ENCODE measurements at places on chromosomes 6 and 20.

DNA sequence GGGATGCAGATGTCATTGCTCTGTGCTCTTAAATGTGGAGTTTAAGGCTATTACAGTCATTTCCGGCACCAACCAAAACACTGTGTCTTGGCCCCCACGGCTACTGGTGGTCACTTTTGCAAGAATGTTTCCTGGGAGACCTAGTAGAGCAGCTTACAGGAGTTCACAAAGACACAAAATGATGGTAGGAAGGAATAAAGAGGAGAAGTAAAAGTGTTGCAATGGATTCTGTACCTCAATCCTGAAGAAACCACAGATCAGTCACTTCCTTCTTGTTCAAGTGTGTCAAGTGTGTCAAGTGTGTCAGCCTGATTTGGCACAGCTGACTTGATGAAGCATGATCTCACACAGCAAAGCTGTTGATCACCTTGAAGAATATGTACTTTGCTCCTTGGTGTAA is 344.0 kb downstream of the PLCB1 start:
- DNase-seq: no peak

- peak; percentile 39 for DNase-seq
These were observed 100.6 kb downstream of the KCNB1 start for GRCh38 chr20:49381558-49382493.

DNA sequence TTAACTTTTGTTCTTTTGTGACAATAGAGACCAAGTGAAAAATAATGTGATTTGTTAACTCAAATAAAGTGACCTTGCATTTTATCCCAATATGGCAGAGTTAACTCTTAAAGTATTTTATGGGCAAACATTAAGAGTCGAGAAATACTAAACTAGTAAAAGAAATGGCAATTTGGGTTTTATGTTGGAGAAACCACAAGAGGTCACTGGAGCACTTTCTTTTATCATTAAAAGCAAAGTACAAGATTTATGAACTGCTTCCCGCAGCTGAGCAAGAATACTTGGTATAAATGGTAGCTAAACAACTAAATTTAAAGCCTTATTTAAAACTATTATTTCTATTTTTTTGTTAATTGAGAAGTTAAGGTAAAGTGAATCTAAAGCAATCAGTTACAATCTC is 33.5 kb upstream of the MCM9 start:
- DNase-seq: no peak

DNA sequence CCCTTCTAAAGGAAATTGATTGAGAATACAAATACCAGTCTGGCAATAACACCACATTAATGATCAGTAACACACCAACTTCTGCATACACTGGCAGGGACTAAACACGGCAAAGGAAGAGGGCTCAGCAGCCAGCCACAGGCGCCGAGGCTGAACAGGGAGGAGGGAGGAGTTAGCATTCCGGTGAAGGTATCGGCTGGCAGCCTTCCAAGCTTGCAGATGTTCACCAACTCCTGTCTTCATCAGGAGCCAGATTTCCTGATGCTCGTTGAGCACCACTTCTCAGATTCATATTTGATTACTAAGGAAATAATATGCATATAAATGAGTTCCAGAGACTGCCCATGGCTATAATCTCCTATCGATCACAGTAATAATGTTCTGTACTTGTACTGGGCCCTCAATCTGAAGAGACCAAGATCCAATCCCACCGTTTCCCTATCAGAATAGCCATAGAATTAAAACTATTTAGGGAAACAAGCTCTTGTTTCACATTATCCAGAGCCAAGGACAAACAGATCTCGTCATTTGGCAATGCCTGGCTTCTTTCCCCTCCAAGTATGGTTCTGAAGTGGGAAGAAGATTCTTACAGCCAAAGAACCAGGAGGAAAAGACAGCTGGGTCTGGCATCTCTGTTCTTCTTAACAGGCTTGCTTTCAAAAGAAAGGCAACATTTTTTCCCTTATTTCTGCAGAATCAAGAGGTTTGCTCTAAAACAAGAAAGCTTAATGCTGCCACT is 42.2 kb downstream of the GFOD1 start:
- no peak for DNase-seq

DNA sequence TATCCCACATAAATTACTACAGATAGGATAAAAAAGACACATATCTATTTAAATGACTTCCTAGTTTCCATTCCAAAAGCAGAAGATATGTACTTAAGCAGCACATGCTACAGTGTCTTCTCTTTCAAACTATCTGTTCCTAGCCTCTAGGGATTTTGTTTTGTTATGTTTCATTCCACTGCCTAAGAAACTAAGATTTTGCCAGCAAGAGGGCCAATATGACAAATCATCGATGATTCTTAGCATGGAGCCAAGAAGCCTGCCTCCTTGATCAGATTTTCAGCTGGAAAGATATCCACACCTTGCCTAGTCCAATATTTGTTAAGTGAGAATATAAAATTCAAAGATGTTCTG is 7.0 kb downstream of the SNX5 start:
- DNase-seq: no peak

- DNase-seq: no peak
These were observed 23.6 kb upstream of the ARMC12 start for GRCh38 chr6:35713006-35713767.

DNA sequence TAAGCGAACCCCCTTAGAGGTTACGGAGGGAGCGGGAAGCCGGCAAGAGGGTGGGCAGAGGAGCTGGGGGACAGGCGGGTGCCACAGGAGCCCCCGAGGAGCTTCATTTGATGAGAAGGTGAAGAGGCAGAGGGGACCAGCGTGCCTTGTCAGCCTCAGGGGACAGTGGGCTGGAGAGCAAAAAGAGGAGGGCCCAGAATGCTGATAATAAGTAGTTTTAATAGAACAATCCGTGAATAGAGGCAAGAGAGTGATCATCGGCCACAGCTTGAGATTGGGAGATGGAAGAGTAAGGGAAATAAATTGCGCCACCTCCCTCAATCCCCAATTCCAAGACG is 1.3 kb downstream of the COL19A1 start:
- DNase-seq: no peak

DNA sequence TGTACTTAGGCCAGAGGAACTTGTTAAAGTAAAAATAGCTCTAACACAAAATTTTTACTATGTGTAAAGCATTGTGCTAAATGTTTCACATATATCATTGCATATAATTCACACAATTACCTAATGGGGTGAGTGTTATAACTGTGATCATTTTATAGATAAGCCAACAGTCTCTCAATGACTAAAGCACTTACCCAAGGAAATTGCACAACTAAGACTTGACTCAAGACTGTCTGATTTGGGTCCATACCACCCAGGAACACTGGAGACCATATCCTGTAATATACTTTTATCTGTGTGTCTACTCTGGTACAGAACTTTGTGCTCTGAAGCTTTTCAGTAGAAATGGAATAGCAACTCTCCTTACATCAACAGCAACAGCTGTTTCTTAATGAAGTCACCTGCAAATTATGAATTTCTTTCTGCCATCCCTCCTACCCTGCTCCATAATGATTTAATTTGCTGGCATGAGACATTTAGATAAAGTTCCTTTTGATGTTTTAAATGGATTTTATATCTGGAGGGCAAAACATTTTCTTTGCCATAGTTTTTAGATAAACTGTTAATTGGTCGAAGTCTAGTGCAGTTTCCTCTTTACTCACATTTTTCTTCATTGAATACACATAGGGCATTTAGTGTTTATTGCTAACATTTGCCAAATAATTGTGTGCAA is 47.5 kb downstream of the TSPYL4 start:
- no peak for DNase-seq

DNA sequence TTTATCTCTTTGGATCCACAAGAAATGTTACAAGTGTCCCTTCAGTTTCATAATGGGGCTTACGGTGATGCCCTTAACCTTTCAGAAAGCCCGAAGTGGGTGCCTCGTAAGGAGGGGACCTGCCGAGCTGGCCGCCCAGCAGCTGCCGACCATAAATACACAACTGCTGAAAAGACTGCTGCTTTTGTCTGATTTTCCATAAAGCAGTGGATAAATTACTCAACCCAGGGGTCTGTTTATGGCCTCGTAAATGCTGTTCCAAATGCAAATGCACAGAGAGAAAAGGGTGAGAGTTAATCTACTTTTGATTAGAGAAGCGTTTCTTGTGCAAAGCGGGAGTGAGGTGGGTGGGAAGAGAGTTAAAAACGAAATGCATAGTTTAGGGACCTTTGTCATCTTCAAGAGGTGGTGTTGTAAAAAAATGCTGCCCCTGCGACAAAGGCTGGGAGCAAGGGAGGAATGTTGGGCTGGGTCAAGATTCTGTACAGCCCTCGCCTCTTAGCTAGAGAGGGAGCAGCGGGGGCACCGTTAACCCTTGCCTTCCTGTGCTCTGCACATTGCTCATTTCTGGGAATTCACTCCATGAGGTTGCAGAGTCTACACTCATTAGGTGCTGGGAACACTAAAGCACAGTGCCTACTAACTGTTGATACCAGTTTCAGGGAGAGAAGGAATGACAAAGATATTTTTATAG is 112.0 kb upstream of the MTHFD1L start:
- no peak for DNase-seq

GRCh38 chr6:159203304-159204005 is 34.3 kb downstream of the FNDC1 start:
- no peak for DNase-seq

GRCh38 chr6:1991332-1991878 is 254.0 kb downstream of the GMDS start:
- no peak for DNase-seq

DNA sequence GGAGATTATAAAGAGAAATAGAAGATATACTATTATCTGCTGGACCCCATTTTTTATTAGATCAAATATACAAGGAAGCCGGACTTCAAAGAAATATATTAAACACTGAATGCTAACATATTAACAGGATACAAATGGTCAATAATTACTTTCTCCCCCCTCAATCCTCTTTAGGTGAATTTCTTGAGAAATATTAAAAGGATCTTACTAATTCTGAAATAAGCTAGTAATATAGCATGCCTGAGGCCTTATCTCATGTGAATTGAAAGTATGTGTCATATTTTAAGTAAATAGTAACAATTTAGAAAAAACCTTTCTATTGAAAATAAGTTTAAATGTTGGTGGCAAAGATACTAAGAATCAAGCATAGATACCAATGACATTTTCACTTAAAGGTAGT is 954.7 kb upstream of the MAN1A1 start:
- DNase-seq: no peak

GRCh38 chr6:53029761-53030160 is 34.7 kb upstream of the GSTA4 start:
- DNase-seq: no peak

GRCh38 chr20:51715856-51716185 is 52.4 kb downstream of the ATP9A start:
- no peak for DNase-seq
